ENCODE measurements at places on chromosomes 5 and 9. TPM values are rescaled to one million over a fixed set of nuclear protein-coding genes. Genes with fewer than 3 reads are reported as not detected.

The CCDC192 gene
- not detected for polyA plus RNA-seq

The PRDM9 gene
- polyA plus RNA-seq: not detected

The UBAP2 gene
- 12.8 TPM for polyA plus RNA-seq

The ARSI gene
- polyA plus RNA-seq: 0.03 TPM

The TRIM32 gene
- 10.2 TPM for polyA plus RNA-seq

The ACOT12 gene
- polyA plus RNA-seq: 0.19 TPM

The SLCO4C1 gene
- polyA plus RNA-seq: not detected

The TAF7 gene
- polyA plus RNA-seq: 30.6 TPM

The CERCAM gene
- polyA plus RNA-seq: 128 TPM

The GOLPH3 gene
- polyA plus RNA-seq: 30.7 TPM

The ROR2 gene
- 0.34 TPM for polyA plus RNA-seq

The FST gene
- 162 TPM for polyA plus RNA-seq

The CYLC2 gene
- not detected for polyA plus RNA-seq

The ZNF367 gene
- polyA plus RNA-seq: 1.5 TPM

The PDE6A gene
- 0.06 TPM for polyA plus RNA-seq

The FAM221B gene
- polyA plus RNA-seq: not detected

The GPRIN1 gene
- polyA plus RNA-seq: 6.6 TPM

The DAB2 gene
- polyA plus RNA-seq: 23.7 TPM

The FBXL7 gene
- polyA plus RNA-seq: 6.3 TPM

The PCDHB15 gene
- 0.99 TPM for polyA plus RNA-seq

The PAEP gene
- not detected for polyA plus RNA-seq

The PCDHB1 gene
- polyA plus RNA-seq: not detected

The OBP2B gene
- not detected for polyA plus RNA-seq

The ST8SIA4 gene
- polyA plus RNA-seq: 0.02 TPM

The SMIM33 gene
- polyA plus RNA-seq: not detected

The MROH2B gene
- not detected for polyA plus RNA-seq

The NKD2 gene
- not detected for polyA plus RNA-seq

The KIF20A gene
- polyA plus RNA-seq: 16.0 TPM

The AGXT2 gene
- not detected for polyA plus RNA-seq

The ALDH7A1 gene
- 44.5 TPM for polyA plus RNA-seq

The RASGEF1C gene
- not detected for polyA plus RNA-seq

The MAMDC4 gene
- 4.2 TPM for polyA plus RNA-seq

The SPATA31C1 gene
- polyA plus RNA-seq: not detected

The IRX1 gene
- polyA plus RNA-seq: not detected

The PDGFRB gene
- polyA plus RNA-seq: 32.1 TPM

The SV2C gene
- polyA plus RNA-seq: 0.05 TPM

The FSTL4 gene
- polyA plus RNA-seq: not detected
